ENCODE measurements at places on chromosomes 16 and 17.

- DNase-seq = no peak
Measured at GRCh38 chr16:56981729-56982271, 7.6 kb upstream of the NLRC5 start.

DNA sequence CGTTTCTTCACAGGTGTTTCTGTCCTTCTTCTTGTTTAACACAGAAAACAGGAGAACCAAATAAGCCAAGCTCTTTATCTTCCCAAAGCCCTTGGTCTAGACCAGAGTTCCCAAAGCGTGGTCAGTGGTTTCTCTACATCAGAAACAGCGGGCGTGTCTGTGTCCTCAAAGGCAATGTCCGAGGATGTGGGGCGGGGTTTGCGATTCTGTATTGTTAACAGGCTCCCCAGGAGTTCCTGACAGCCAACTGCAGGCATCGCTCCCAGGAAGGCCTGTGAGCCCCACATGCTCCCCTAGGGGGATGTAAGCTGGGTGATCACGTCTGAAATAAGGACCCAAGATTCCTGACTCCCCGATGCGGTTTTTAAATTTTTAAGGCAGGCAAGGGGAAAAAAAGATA is 28.4 kb upstream of the SLC25A19 start:
- no peak for DNase-seq

GRCh38 chr17:50443505-50443974 is 17.5 kb downstream of the ACSF2 start:
- no peak for DNase-seq

DNA sequence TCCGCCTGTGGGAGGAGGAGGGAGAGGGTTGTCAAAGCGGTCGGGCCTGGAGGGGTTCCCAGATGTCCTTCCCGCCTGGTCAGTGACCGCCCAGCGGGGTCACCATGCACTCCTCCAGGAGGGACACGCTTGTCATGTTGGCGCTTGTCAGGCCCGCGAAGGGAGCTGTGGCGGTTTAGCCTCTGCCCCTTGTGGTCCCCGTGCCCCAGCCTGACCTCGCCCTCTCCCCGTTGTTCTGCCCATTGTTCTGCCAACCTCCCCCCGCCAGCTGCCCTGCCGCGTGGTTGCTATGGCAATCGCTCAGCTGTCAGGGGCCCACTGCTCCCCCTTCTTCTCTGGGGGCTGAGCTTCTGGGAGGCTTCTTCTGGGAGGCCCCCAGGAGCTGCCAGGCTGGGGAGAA is 146.4 kb upstream of the CIBAR2 start:
- no peak for DNase-seq

DNA sequence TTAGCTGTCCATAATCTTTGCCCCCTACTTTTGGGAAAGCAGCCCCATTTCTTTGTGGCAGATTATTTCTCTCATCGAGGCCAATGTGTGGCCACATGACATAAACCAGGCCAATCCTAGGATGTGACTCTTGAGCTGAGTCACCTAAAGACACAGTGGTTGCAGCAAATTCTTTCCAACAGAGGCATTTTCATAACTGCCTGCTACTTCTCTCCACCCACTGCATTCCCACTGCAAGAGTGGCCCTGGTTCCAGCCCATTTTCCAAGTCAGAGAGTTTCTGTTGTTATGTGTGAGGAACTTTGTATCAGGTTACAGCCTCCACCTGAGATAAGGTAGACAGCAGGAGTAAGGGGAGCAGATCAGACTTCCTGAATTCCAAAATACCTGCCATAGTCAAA is 195.2 kb downstream of the RGS9 start:
- DNase-seq = no peak

DNA sequence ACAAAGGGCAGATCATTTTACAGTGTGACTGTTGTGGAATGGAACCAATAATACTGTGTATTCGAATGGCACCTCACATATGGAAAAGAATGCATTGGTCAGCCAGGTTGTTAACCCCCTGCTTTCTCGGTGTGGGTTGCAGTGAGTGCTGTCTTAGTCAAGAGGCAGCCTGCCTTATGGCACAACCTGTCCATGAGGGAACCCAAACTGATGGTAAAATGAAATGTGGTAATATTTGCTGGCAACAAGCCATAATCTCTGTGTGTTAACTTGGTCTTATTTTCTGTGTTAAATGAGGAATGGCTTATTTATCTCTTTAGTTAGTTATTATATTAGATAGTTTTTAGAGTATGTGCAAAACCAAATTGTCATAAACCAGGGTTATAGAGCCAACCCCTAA is 81.6 kb downstream of the TMC6 start:
- DNase-seq = no peak

- no peak for DNase-seq
Measured at GRCh38 chr16:23532448-23532847, 22.2 kb upstream of the GGA2 start.

DNA sequence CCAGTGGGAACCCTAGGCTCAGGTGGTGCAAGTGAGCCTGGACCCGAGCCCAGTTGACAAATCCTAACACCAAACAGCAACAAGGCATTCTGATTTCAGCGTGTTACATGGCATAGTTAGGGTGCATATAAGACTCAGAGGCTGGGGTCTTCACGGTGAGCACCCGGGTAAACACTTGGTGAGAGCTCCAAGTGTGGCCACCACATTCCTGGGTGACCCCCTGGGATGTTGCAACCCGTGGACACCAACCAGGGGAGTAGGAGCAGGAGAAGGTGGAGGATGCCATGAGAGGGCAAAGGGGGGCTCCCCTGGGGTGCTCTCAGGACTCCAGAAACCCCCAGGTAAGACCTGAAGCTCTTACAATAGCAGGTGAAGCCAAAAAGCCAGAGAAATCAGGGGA is 69.9 kb upstream of the CDH5 start:
- no peak for DNase-seq

GRCh38 chr17:44184212-44184810 is 2.5 kb upstream of the TMUB2 start:
- no peak for DNase-seq

- DNase-seq = no peak
Measured at GRCh38 chr17:27965224-27965623, 72.1 kb upstream of the LYRM9 start.

- no peak for DNase-seq
Measured at GRCh38 chr17:4019275-4019674, 55.0 kb upstream of the ATP2A3 start.

DNA sequence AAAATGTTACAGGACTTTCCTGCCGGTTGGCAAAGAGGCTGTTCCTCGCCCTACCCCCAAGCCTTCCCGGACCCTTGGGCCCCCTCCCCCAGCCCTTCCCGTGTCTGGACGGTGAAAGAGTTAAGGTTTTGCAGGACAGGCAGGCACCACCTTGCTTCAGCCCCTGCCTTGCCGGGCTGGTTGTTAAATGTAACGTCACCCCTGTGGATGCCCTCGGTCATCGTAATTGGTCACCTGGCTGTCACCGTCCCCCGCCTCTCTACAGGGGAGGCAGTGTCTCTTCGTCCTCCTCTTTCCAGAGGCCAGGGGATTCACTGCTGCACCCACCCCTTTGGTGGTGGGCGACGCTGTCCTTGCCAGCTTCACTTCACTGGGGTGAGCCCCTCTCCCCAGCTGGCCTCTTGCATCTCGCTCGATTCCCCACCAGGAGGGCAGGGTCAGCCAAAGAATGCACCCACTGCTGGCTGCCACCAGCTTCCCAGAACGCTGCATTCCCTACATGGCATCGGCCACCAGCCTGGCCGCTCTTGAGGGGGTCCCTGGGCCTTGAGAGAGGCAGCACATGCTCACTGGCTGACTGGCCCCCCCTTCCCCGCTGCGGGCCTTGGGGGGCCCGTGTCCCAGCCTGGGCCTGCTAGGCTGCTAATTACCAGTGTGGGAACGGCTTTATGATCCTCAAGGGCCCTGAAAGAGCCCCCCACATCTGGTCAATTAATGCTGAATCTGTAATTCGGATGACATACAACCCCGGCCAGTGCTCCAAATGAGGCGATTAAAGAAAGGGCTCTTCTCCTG is 25.2 kb upstream of the GSE1 start:
- no peak for DNase-seq

DNA sequence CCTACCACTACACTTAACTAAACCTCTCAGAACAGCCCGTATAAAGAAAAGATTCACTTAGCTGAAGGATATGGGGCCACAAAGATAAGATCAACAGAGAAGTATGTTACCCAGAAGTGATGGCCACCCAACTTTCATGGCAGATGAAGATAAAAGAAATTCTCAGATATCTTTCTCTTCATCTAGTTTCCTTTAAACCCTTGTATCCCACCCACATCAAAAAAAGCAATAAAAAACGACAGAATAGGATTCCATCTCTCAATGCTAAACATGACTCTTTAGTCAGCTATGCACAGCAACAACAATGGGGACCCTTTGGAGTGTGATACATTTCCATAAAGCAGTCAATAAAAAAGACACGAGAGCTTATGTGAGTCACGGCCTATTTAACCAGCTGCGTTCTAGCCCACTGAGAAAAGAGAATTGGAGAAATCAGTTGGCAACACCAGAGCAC is 86.6 kb downstream of the SNX11 start:
- DNase-seq = no peak

GRCh38 chr16:69831212-69832123 is 69.3 kb downstream of the WWP2 start:
- DNase-seq = no peak

- DNase-seq = no peak
Measured at GRCh38 chr17:79562192-79562930, 48.5 kb downstream of the RBFOX3 start.

DNA sequence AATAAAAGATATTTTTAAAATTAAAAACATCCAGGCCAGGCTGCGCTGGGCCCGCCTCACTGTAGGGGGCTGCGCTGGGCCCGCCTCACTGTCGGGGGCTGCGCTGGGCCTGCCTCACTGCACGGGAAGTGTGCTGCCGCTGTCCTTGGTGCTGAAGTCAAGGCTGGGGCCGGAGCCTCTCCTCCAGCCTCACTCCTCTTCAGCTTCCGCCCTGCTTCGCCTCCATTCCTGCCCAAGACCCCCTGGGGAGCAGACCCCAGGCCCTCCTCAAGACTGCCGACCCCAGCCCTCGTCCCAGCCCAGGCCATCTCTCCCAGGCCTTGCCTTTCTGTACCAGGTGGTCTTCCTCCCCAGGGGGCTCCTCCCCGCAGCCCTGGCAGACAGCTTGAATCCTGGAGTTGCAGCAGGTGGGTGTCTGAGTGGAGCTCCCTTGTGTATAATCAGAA is 26.2 kb downstream of the ENDOV start:
- DNase-seq = no peak

DNA sequence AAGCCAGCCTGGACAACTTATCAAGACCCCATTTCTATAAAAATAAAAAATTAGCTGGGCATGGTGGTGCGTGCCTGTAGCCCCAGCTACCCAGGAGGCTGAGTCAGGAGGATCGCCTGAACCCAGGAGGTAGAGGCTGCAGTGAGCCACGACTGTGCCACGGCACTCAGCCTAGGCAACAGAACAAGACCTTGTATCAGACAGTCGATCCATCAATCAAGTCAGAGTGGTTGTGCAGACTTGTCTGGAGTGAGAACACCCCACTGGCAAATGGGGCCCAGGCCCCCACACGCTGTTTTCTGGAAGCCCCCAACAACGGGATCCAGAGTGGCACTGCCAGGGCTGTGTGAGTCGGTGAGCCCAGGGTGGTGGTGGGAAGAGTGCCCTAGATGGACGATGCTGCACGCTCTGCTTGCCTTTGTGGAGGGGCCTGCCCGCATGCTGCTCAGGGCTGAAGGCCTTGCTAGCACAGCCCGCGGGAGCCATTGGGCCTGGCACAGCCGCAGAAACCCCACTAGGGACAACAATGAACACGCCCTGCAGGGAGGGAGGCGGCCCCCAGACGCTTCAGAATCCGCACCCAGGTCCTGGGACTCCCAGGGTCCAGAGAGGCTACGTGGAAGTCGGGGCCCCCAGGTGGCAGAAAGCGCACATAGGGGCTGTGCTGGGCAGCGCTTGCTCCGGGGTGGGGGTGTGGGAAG is 80.1 kb upstream of the GNG13 start:
- no peak for DNase-seq

DNA sequence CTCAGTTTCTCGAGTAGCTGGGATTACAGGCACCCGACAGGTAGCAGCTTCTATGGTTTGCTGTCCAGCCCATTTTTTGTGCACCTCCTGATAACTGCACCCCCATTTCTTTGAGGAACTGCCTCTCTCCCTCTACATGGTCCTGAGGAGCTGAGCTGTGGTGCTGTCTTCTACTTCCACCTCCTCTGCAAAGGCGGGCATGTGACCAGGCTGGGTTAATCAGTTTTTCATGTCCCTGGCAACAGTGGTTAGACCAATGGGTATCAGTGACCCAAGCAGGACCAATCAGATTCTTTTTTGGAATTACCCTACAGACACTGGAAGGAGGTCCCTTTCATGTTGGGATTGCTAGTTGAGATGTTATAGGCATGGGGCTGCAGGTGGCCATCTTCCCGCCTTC is 41.3 kb downstream of the TBX21 start:
- DNase-seq = no peak

- no peak for DNase-seq
Measured at GRCh38 chr17:79836510-79836971, 2.7 kb downstream of the CBX4 start.
